Left ventricle myocardium superior (tissue), 1 donor: ENCODE measurements at places on chromosomes 16 and 17.

DNA sequence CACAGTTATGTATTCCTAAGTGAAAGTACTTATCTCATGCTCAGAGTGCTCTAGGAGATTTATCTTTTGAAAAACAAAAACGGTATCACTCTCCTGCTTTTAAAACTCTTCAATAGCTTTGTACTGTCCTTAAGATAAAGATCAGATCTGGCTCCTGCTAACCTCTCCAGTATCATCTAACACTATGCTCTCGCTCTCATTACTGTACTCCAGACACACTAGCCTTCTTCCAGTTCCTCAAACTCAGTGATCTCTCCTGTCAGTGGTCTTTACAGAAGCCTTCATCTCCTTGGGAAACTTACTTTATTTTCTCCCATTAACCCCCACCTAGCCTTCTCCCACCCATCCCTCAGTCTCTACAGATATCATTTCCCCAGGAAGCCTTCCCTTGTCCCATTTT, 10.1 kb downstream of the ULK2 start:
- no peak for DNase-seq

GRCh38 chr17:45867702-45868101, 23.0 kb downstream of the SPPL2C start:
- DNase-seq: no peak

- DNase-seq: no peak
Observed at GRCh38 chr16:54346041-54346440, 59.5 kb upstream of the IRX3 start.

DNA sequence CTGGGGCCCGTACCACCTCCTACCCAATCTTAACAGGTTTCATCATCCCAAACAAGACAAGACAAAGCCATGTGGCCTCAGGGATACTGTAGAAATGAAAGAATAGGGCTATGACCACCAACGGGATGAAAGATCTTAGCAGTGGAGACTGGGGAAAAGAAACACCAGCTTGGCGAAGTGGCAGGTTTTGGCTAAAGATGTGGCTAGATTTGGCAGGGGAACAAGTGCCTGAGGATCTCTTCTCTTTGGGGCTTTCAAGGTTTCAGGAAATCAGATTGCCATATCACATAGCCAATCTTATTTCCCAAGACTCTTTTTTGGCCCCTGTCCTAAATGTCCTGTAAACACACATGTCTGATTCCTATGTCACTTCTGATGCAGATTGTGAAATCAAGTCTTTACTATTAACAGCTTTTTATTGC, 6.9 kb downstream of the KRT24 start:
- no peak for DNase-seq

GRCh38 chr17:79073706-79074088, 927 bp upstream of the ENGASE start:
- DNase-seq: no peak
